Stimulated activated CD4-positive, alpha-beta T cell treated with anti-CD3 and anti-CD28 coated beads, Interleukin-15, amount 100 ng/mL, for 48 hours (primary cell): ENCODE measurements at places on chromosomes 2 and 18.
A peak's percentile ranks its signal among the peaks of the same experiment; 100 is the strongest.

GRCh38 chr2:181243319-181243718, 213.9 kb upstream of the ITGA4 start:
- DNase-seq: no peak

GRCh38 chr18:56807901-56808300, 156.7 kb downstream of the WDR7 start:
- no peak for DNase-seq

GRCh38 chr2:217588266-217588665, 414.5 kb downstream of the TNS1 start:
- DNase-seq: no peak

DNA sequence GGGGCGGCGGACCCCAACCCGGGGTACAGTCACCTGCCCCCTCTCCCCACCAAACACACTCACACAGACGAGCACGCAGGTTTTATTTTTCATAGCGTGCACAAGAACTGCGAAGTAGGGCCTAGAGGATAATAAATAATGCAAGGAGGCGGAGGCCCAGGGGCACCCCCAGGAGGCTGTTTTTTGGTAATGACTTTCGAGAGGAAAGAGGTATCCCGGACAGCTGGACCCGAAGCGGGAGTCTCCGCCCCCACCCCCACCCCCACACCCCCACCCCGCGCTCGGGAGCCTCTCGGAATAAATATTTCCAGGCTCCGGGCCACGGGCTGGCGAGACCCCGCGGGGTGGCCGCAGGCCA, 3.4 kb downstream of the CYP26B1 start:
- DNase-seq: no peak

DNA sequence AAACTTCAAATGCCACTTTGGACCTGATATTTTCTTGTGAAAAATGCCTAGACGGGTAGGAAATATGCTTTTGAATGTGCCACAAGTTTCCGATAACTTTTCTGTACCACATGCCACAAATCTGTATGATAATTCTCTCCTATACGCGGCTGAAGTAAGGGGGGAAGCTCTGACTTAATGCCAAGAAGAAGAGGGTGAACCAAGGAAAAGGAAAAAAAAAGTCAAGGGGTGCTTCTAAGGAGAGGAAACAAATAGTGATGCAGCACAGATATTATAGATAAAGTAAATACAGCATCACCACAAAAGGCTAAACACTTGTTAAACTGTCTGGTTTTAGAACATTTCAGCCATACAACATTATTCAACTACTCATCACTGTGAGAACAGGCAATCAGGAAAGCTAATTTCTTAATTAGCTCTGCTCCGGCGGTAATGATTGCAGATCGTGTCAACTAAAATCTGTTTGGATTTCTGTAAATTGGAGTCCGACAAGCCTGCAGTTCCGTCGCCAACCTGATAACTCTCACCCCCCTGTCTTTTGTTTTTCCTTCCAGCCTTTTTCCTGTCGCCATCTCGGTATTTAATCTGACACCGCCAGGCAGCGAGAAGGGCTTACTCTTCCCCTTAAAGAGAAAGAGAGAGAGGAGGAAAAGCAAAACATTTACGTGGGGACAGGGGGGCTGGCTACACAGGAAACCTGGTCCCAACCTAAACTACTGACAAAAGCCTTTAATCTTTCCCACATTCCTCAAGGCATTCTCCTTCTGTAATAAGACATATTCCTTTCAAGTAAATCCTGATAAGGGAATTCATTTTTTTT, 67.5 kb downstream of the ZEB2 start:
- DNase-seq: no peak

DNA sequence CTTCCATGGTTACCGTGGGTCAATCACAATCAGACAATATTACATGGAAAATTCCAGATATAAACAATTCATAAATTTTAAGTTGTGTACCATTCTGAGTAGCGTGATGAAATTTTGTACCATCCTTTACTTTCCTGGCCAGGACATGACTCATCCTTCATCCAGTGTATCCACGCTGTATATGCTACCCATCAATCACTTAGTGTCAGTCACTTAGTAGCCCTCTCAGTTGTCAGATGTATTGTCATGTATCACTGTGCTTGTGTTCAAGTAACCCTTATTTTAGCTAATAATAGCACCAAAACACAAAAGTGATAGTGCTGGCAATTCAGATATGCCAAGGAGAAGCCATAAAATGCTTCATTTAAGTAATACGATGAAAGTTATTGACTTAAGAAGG, 282.6 kb downstream of the CPS1 start:
- no peak for DNase-seq

- DNase-seq: no peak
These were observed 70.0 kb downstream of the TBR1 start for GRCh38 chr2:161486111-161486510.

- DNase-seq: no peak
These were observed 53.8 kb downstream of the CTIF start for GRCh38 chr18:48592540-48593171.

GRCh38 chr2:104863468-104864279, 9.8 kb downstream of the POU3F3 start:
- DNase-seq: no peak

GRCh38 chr2:142321706-142322280, 191.0 kb upstream of the LRP1B start:
- DNase-seq: no peak

GRCh38 chr18:70337139-70337972, 48.5 kb downstream of the SOCS6 start:
- DNase-seq: no peak

DNA sequence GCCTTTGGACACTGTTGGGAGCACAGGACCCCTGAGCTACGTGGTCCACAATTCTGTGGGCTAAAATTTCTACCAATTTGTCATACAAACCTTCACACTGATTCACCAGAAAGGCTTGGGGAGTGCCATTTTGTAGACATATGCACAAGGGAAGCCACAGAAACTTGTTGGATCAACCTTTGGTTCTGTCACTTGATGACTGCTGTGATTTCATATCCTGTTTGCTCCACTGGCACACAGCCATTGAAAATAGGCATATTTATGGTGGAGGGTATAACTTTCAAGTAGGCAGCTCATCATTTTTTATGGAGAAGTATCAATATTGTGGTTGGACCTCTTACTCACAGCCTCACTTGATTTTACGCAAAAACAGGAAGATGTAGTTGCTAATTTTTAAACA, 10.5 kb downstream of the NAPG start:
- no peak for DNase-seq

DNA sequence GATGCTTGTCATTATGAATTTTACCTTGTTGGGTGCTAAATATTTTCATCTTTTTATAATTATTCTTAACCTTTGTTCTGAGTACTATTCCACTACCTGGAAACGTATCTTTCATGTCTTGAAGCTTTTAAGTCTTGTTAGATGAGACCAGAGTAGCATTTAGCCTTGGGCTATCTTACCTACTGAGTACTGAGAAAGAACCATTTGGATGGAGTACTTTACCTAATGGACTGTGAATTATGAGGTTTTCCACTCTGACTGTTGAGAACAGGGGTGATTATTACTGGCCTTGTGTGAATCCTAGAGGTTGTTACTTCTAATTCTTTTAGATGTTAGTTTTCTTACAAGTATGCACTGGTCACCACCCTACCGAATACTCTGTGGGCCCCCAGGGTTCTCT, 63.5 kb downstream of the CCDC102B start:
- no peak for DNase-seq

DNA sequence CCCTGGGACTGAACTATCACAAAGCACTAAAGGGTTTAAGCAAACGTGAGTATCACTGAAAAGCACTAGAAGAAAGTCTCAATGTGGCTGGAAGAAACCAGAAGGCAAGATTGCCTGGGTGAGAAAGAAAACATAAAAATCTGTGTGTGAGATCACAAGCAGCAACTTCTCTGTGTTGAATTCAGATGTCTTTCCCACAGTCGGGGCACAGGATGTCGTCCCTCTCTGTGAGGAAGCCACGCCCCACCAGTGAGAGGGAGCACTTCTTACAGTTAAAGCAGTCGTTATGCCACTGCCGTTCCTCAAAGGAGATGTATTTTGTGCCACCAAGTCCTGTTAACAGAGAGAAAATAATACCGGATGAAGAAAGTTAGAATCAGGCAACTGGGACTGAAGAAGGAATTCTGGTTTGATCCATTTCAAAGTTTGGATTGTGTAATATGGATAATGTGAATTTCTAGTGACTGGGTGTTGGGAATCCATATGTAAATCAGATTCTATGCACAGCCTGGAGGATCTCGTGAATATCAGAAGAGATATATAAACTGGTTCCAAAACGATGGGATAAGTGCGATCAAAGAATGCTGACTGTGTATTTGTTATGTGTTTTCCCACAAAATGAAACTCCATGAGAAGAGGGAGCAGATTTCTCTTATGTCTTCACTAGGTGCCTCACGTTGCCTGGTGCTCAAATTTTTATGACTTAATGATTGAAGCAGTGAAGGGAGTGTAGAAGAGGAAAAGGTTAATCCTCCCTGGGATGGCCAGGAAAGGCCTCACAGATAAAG, 24.0 kb downstream of the C2orf49 start:
- no peak for DNase-seq

- DNase-seq: no peak
These were observed 136.5 kb downstream of the PRPF40A start for GRCh38 chr2:152580714-152581113.

DNA sequence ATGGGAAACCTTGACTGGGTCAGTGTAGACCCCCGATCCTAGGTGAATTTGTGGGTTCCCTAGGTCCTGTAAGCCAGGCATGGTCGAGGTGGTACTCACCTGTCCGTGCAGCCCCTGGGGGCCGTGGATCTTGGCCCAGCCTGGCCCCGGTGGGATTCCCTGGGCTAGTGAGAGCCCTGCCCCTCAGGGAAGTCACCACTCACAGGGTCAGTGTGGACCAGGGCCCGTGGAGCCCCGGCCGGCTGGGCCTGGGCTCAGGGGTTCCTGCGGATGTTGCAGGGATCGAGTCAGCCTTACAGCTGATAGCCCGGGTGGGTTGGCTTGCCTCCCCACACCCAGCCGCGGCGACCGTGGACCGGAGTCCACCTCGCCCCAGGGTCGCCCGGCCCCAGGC, 528 bp downstream of the ATG9A start:
- no peak for DNase-seq

DNA sequence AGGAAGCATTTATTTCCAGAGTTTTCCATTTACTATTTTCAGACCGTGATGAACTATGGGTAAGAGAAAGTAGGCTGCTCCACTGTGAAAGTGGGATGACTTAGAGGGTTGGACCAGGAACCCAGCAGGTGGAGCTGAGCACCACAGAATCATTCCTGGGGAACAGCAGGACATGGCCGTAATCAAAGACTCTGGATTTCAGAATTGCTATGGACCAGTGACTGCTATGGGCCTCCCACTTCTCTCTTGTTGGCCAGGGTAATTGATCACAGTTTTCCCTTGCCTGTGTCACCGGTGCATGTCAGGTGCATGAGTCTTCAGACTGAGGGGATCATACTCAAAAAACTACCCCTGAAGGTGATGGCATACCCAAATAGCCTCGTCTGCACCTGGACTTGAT, 90.6 kb upstream of the GPC1 start:
- no peak for DNase-seq

DNA sequence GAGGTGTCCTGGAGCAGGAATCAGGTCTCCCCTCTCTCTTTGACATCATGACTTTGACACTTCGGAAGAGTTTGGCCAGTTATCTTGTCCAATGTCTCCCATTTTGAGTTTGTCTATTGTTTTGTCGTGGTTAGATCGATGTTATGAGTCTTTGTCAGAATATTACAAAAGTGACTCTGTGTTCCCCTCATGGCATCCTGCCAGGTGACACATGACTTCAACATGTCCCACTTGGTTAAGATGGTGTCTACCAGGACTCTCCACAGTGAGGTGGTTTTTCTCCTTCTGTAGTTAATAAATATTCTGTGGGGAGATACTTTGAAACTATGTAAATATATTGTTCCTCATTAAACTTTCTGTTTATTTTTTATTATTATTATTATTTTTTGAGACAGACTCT, 76.6 kb upstream of the BZW1 start:
- peak; percentile 30 for DNase-seq

DNA sequence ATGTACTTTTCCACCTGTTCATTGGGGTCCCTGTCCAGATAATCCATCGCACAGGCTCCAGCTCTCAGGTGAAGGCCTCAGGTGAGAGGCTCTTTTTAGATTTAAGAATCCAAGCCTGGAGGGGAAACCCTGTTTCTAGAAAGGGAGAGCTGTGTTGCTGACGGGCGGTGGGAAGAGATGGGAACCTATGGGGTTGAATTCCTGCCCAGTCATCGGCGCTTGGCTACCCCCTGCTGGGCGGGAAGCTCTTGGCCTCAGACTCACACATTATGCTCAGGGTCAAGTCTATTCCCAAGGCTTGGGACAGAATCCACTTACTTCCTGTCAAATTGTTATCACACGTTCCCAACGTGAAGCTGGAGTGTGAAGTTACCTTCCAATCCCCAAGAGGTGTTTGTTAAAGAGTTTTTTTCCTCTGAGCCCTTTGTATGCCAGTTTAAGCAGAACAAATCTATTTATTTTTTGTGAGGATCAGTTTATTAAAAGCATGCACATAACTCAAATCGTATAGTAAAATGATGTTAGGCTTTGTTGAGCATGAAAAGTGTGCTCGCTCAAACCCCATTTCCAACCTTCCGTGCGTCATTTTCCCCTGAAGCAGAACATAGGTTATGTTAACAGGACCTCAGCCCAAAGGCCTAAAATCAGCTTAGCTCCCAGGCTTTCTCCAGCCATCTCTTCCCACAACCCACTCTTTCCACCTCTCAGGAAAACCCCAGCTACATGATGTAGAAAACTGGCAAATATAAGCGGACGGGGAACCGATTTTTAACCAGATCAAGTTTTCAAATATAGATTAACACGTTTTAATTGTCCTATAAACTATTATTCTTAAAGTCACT, 181.7 kb upstream of the ETAA1 start:
- no peak for DNase-seq

DNA sequence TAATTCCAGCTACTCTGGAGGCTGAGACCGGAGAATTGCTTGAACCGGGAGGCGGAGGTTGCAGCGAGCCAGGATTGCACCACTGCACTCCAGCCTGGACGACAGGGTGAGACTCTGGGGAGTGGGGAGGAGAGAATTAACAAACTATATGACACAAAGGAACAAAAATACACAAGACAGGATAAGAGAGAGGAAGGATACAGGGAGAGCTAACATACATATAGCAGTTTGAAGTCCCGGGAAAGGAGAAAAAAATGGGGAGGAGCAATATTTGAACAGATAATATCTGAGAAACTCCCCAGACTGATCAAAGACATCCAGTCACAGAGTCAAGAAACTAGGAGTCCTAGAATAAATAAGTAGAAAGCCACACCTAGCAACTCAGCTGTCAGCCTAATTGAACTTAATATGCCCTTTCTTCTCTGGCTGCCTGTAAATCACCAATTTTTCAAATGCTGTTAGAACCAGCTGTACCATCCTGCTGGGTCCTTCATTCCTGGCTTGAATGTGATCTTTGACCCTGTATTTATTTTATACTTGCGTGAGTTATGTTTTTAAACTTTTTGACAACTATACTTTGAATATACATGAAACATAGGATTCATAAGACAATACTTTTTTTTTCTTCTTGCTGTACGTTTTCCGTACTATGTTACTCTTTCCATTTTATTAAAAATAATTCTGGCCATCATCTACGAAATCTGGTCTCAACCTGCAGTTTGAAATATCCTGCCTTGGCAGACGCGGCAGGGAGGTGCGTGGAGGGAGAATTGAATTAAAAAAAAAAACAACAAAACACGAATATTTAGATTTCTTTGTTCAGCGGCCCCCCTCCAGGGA, 876 bp upstream of the CYP27A1 start:
- no peak for DNase-seq

GRCh38 chr2:13332060-13332459, 615.3 kb downstream of the TRIB2 start:
- DNase-seq: no peak

- DNase-seq: no peak
These were observed 210.9 kb upstream of the REV1 start for GRCh38 chr2:99700482-99701398.
